ENCODE measurements at places on chromosomes 5 and 9.

GRCh38 chr5:123456242-123456641 is 33.0 kb upstream of the CEP120 start:
- no peak for DNase-seq

GRCh38 chr5:149447373-149448367 is 68.6 kb upstream of the IL17B start:
- no peak for DNase-seq

GRCh38 chr9:69759021-69759420 is 790 bp downstream of the PTAR1 start:
- no peak for DNase-seq

- no peak for DNase-seq
Observed at GRCh38 chr9:746661-747434, 94.6 kb upstream of the DMRT1 start.

GRCh38 chr5:44619875-44620610 is 188.7 kb upstream of the MRPS30 start:
- no peak for DNase-seq

DNA sequence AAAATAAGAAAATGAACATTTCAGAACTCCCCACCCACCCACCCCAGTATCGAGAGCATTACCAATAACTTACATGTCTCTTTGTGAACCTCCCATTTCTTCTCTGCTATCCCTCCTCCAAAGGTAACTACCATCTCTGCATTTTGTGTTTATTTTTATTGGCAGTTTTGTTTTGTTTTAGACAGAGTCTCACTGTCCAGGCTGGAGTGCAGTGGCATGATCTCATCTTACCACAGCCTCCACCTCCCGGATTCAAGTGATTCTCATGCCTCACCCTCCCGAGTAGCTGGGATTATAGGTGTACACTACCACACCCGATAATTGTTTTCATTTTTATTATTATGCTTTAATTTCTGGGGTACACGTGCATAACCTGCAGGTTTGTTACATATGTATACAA is 21.7 kb upstream of the GLIS3 start:
- no peak for DNase-seq

DNA sequence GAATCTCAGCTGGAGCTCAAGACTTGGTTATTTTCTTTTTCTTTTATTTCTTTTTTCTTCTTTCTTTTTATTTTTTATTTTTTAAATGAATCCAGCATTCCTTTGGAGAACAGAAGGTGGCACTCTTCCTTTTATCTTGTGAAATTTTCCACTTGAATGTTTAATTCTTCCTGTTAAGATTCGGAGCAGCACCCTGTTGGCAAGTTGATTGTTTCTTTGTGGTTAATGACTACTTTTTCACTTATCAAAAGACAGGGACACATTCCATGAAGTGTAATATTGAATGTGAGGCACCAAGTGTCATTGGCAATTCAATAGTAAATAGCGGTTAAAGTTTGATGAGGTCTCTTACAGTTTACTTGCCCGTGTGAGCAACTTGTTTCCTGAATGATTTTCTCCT is 240.5 kb upstream of the CHD1 start:
- no peak for DNase-seq

GRCh38 chr5:173968154-173968797 is 20.7 kb upstream of the C5orf47 start:
- DNase-seq, result no peak
